ENCODE measurements at places on chromosomes 7 and 10.
A peak's percentile ranks its signal among the peaks of the same experiment; 100 is the strongest.

DNA sequence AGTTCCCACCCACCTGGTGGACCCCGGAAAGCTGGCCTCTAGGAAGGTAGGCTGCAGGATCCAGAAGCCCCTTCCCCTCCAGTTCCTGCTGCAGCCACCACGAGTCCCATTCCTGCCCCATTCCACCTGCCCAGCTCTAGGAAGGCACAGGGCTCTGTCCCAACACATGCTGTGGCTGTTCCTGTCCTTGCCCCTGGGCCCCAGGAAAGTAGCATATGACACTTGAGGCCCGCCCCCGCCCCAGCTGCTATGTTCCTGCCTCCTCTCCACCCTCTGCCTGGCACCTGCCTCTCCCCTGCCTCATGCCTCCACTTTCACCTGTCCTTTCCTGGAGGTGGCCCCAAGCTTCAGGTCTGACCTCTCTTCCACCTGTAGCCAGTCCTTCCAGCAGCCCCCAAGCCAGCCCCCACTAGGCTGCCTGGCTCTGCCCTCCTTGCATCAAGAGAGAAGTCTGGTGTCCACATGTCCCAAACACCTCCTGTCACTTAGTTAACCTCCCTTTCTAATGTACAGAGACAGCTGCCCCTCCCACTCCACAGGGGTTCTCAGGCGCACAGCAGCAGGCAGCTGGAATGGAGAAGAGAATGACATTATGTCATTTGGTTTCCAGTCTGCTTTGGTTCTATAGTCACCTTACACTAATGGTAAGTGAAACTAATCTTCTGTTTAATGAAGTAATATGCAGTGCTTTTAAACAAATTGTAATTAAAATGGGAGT, 22.7 kb downstream of the YKT6 start:
- DNase-seq, result no peak

DNA sequence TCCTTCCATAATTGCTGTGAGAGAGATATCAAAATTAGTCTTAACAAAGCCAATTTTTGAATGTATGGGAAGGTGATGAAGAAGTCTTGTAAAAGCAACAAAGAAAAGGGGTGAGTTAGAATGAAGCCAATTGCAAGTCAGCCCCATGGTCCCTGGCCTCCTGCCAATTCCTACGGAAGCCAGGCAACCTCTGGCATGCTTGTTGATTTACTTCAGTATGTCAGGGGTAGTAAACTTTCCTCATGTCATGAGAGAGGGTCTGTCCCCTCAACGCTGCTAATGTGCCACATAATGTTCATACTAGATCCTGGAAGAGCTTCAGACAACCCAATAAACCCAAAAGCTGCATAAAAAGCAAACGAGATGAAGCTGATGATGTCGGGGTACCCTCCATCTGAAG, 159.1 kb upstream of the YAE1 start:
- no peak for DNase-seq

DNA sequence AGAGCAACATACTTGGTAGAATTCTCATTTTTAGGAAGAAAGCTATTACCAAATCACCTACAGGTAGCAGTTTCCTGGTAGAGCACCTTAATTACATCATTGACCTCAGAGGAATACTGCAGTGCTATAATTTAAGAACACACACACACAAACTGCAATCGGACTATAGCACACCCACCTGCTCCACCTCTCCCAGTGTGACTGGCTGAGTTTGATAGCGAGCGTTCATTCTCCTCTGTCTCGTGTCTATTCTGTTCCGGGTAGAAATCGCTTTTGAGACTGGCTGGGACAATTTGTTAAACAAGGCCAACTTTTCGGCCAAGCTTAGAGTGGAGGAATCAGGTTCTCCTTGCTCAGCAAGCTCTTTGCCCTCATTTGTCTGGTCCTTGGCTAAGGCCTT, 110.5 kb downstream of the SVIL start:
- no peak for DNase-seq

DNA sequence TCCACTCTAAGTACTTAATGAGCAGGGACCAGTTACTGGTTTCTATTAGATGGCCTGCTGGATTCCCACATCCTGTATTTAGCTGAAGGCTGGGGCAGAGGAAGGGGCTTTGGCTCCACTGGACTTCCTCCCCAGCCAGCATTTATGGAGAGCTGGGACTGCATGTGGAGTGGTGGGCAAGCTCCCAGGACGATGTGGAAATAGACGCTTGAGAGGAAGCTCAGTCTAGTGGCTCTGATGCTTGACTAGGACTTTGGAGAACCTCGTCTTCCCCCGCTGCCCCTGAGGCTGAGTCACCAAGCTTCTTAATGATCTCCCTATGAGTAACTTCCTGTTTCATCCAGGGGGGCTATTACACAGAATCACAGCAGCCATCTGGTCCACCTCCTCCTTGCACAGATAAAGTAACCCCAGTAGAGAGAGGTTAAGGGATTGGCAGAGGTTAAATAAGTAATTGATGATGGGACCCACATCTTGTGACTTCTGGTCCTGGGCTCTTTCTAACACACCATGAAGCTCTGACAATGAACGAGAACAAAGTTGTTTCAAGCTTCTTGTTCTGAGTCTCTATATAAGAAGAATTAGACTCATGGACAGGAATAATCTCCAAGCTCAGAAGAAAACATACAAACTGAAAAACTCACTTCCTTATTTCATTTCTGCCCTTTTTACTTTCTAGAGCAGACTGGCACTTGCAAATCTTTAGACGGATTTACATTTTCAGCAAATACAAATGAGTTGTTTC, 126.2 kb downstream of the PRPF18 start:
- DNase-seq, result no peak

DNA sequence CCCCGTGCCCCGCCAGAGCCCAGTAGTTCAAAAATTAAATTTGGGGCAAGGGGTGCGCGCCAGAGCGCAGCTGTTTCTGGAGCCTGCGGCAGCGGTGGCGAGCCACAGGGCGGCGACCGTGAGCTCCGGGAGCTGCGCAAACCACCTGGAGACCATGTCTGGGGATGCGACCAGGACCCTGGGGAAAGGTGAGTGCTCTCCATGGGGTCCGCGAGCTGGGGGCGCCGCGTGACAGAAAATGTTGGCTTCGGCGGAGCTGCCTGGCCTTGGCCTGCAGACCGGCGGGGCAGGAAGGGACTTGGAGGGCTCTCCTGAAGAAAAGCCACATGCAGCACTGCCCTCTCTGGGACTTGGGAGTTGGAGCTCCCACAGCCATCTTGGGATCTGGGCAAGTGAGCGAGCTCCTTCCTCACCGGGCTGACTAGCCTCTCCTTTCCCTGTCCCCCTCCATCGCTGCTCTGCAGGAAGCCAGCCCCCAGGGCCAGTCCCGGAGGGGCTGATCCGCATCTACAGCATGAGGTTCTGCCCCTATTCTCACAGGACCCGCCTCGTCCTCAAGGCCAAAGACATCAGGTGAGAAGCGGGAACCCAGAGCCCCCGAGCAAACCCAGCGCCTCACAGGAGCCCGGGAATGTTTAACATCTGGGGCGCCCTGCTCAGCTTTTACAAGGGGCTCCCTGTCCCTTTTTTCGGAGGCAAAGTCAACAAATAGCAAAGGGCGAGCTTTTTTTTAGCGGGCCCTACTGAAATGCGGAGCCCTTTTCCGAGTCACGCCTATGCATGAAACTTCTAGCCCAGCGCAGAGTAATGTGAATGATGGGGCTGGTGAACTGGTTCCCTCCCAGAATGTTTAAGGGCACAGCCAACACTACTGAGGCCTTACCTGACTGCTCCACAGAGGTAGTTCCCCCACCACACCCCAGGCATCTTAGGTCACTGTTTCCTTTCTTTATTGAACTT, 6.1 kb downstream of the GSTO2 start:
- peak; percentile 15 for DNase-seq

GRCh38 chr7:71553306-71553705, 421.4 kb downstream of the GALNT17 start:
- DNase-seq, result no peak

DNA sequence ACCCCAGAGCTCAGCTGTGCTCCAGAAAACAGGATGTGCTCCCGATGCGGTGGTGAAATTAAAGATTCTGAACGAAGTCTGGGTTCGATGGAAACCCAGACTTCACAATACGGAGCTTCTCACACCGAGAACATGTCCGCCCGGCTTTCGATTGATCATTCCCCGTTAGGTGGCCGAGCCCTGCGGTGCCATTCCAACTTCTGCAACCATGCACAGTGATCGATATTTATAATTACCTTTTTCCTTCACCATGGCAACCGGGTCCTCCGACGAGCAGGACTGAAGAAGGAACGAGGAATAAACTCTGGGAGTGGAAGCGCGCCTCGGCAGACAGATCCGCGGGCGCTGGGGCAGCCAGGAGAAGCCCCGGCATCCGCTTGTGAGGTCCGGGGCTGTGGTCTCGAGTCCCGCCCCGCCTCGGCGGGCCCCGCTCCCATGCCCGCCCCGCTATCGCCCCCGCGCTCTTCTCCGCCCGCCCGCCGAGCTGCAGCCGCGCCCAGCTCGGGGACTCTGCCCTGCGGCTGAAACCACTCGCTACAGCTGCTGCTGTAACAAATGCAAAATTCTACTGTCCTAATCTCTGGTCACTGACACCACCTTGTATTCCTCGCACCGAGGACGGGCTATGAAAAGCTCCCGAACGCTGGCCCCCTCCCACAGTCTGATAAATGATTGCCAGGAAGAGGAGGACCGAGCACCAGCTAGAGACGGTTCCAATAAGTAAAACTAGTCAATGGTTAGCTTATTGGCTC, 26.2 kb downstream of the ABLIM1 start:
- no peak for DNase-seq

DNA sequence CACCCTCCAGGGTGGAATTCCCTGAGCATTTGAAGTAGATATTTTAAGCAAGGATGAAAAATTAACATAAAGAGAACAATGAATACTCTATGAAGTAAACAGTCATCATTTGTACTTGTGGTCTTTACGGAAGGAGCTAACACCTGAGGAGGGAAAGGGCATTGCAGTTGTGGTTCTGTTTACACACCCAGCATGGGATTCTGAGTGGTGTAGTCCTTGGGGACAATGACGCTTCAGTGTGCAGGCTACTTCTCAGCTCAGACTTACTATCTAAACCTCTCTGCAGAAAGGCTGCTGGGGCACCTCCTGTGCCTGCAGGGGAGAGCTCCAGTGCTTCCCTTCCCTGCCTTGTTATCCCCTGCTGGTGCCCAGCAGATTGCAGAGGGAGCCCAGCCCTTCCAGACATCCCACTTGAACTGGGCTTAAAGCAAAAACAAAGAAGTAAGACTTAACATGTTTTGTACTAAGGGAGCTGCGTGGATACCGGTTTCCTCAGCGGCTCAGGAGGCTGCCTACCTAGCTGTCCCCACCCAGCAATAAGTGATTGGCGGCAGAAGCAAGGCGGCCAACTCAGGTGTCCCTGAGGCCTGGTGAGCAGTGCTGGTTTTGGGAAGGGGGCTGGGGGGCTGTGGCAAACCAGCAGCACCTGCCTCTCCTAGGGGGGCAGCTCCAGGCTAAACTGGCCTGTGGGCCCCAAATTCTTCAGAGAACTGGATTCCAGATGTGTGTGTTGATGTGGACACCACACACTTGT, 89.1 kb downstream of the CELF2 start:
- no peak for DNase-seq

Measured in activated naive CD4-positive, alpha-beta T cell (primary cell).